AG09309 (cell line): ENCODE measurements at places on chromosomes 6 and 20.

- no peak for DNase-seq
Measured at GRCh38 chr6:89970609-89971337, 76.5 kb downstream of the GJA10 start.

GRCh38 chr20:12925210-12925755 is 83.5 kb upstream of the SPTLC3 start:
- peak; percentile 66 for DNase-seq

GRCh38 chr6:34516391-34517324 is 39.5 kb downstream of the SPDEF start:
- DNase-seq, result no peak

DNA sequence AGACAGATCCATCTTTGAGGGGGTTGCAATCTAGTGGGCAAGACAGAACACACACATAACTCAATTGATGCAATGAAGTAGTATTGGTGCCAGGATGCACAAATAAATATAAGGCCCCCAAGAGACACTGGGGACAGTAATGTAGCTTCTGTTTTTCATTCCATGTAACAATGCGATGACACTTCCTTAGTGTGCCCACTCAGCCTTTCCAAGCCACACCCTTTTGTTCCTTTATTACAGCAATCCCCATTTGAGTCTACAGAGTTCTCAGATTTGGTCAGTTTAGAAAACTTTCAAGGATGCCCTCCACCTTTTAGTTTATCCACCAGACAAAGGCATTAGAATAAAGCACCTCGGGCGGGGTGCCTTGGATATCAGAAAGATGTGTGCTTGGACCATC is 15.5 kb downstream of the TGM3 start:
- DNase-seq, result no peak

- DNase-seq, result no peak
Measured at GRCh38 chr20:44068316-44069201, 118.4 kb downstream of the JPH2 start.

GRCh38 chr6:31903957-31904356 is 2.1 kb upstream of the ZBTB12 start:
- DNase-seq, result no peak
